ENCODE measurements at places on chromosomes 2 and 18. TPM values are rescaled to one million over a fixed set of nuclear protein-coding genes. Genes with fewer than 3 reads are reported as not detected.

The SERPINB3 gene
- total RNA-seq = not detected

GRCh38 chr2:224584111-224584784 is 915 bp downstream of the CUL3 start:
- peak overlapping the region; percentile 97 for H3K4me3 ChIP-seq
- H3K27ac ChIP-seq = peak overlapping the region; percentile 88
- H3K27me3 ChIP-seq = no peaks in the 10 kb centered on the region
- H3K4me1 ChIP-seq = peaks cover 24% of the 10 kb centered on the region
- no peaks in the 10 kb centered on the region for H3K36me3 ChIP-seq

DNA sequence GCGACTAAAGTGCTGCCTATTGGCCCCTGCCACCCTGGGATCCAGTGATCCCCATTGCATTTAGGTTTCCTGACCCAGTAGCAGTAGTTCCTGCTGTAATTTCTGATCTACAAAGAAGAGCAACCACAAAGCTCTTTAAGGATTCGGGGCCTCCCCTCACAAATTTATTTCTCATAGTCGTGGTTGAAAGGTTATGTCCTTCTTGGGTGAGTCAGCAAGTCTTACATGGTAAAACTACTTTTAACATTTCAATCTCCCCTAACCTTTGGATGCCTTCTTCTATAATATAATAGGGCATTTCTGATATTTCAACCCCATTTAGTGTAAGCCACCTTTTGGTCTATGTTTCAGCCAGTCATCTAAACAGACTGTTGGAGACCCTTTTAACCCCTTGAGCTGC is 14.9 kb downstream of the PIKFYVE start:
- peaks cover 17% of the 10 kb centered on the region for H3K4me1 ChIP-seq
- H3K4me3 ChIP-seq = no peak overlapping the region
- H3K36me3 ChIP-seq = peaks cover 15% of the 10 kb centered on the region
- DNase-seq = no peak

- no peaks in the 10 kb centered on the region for H3K4me1 ChIP-seq
- peaks cover 6% of the 10 kb centered on the region for H3K27me3 ChIP-seq
- H3K36me3 ChIP-seq = no peaks in the 10 kb centered on the region
Measured at GRCh38 chr18:26741758-26742157, 123.7 kb downstream of the AQP4 start.

DNA sequence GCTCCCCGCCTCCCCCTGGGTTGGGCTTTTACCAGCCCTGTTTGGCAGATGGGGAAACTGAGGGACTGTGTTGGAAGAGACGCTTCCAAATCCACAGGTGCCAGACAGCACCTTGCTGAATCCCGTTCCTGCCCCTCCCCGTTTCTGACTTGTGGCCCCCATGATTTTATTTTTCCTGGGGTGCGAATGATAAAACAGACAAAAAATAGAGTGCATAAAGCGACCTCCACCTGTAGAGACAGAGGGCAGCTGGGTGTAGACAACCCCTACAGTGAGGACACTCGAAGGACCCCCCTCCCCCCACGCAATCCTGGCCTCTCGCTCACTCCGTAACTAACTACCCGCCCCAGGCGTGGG is 2.2 kb upstream of the CTDSP1 start:
- H3K27me3 ChIP-seq = no peaks in the 10 kb centered on the region
- DNase-seq = no peak
- peak overlapping the region; percentile 95 for H3K4me3 ChIP-seq
- H3K27ac ChIP-seq = peak overlapping the region; percentile 97
- peaks cover 41% of the 10 kb centered on the region for H3K4me1 ChIP-seq
- H3K36me3 ChIP-seq = peaks cover 2% of the 10 kb centered on the region

The LRRFIP1 gene
- 225 TPM for total RNA-seq
